ENCODE measurements at places on chromosomes 4 and X.

DNA sequence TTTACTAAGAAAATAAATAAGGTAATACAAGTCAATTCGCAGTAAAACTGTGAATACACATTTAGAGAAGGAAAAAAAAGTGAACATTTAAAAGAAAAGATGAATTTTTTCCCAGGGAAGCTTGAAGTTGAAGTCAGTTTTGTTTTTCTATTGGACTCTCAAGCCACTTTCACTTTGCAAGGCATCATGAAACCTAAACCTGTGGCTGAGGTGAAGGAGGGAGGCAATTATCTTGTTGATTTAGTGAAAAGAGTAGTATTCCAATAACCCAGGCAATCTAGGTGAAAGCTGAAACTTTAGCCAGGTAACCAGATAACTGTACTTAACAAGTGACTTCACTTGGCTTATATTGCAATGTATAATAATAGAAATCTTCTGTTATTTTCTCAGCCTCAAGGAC, 138.6 kb downstream of the HDX start:
- no peak for DNase-seq

- no peak for DNase-seq
Measured at GRCh38 chr4:38671592-38671940, 7.6 kb downstream of the KLF3 start.

DNA sequence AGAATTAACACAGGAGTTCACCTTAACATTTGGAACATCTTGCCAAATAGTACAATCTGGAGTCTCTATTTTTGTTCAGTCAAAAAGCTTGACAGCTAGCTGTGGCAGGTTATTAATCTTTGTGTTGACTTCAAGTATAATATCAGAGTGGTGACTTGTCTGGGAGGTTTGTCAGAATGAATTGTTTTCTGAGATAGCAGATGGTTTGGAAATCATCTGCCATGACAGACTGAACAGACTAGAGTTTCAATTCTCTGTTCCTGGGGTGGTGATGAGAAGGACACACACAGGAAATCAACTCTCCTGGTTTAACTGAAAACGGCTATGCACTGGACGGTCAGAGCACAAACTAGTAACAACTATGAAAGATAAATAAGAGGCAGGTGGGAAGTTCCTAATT, 203.3 kb upstream of the EMCN start:
- no peak for DNase-seq

DNA sequence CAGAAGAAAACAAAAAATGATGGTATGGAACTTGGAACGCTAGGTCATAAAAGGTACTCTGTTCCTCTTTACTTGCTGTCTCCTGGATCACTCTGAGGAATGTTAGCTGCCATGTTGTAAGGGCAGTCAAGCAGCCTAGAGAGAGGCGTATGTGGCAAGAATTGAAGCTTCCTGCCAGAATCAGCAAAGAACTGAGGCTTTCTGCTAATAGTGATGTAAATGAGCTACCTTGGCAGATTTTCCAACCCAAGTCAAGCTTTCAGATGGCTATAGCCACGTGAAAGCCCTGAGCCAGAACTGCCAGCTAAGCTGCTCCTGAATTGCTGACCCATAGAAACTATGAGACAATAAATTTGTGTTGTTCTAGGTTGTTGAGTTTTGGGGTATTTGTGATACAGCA, 38.7 kb downstream of the AASDH start:
- DNase-seq = no peak

DNA sequence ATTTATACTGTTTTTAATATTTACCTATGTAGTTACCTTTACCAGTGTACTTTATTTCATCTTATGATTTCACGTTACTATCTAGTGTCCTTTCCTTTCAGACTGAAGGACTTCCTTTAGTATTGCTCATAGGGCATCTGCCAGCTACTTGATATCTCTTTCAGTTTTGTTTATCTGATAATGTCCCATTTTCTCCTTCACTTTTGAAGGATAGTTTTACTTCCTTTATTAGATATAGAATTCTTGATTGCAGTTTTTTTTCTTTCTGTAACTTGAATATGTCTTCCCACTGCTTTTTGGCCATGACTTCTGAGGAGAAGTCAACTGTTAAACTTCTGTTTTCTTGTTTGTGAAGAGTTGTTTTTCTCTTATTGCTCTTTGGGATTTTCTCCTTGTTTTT, 69.4 kb upstream of the MAGED1 start:
- no peak for DNase-seq

DNA sequence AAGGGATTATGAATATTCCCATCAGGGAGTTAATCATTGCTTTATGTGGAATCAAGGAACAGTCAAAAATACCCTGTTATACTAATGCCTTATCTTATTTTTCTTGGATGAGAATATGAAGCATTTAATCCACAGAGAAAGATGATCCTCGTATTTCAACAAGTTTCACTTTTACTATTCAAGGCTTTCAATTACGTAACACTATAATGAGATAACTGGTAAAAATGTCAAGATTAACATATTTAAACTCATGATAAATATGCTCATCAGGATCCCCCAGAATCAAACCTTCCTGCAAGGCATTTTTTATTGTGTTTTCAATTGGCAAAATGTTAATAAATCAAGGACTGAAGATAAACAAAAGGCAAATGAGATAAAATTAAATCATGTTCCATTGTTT, 5.1 kb downstream of the ZXDA start:
- no peak for DNase-seq

DNA sequence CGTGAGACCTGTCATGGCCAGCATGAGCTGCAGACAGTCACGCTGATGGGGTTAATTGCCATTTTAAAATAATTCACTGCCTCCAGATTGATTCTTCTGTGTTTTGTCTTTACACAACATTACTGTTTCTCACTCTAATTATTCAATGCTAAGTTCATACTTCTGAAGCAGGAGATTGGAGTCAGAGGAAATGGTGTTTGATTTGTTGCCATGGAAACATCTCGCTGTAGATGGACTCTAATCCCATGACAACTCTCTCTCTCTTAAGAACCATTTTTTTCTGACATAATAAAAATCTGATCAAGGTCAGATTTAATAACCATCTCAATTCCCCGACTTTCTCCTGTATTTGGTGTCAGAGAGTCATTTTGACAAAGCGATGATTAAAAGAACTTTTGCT, 209.0 kb downstream of the IDS start:
- no peak for DNase-seq

- peak; percentile 48 for DNase-seq
Measured at GRCh38 chrX:41468647-41469323, 21.6 kb downstream of the NYX start.

DNA sequence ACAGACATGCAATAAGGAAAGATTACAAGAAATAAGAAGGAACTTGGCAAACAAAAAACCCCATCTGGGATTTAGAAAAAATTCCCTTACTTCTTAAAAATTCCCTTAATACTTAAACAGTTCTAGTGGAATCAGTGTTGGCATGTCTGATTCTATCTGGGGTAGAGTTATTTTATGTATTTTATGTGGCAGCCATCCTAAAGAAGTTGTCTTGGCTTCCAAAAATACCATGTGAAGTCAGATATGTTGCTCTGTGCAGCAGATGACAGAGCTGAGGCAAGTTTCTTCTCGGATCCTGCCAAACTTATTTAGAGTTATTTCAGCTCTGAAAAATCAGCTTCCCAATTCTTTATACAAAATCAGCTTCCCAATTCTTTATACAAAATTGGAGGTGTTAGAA, 14.7 kb downstream of the YY2 start:
- DNase-seq = no peak

DNA sequence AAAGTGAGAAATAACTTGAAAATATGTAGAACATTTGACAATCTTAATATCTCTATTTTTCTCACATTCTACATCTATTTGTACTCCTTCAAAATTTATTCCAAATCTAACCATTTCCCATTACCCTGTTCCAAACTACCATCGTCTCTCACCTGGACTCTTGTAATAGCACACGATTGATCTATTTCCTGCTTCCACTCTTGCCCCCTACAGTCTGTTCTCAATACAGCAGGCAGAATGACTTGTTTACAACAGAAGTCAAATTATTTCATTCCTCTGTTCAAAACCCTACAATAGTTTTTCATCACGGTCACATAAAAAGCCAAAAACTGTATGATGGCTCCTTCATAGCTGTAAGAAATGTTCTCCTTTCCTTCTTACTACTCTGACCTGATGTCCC, 21.1 kb upstream of the LUZP4 start:
- peak; percentile 0 for DNase-seq

- DNase-seq = no peak
Measured at GRCh38 chr4:135949931-135950330, 1582.4 kb downstream of the PCDH18 start.

DNA sequence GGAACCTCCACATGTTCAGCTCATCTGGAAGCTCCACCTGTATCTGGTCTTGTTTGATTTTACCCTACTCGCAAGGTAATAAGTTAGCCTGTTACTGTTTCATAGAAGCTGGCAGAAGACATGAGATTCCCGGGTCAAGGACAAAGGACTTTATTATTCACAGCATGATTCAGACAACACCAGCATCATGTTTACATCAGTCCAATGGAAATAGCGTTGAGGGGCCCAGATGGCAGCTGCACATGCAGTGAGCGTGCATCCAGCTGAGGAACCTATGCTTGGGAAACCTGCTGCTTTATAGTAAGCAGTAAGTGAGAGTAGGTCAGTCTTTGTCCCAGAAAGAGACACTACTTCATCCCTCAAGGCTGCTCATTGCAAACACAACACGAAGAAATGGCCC, 19.8 kb downstream of the TSPAN5 start:
- DNase-seq = peak; percentile 65

- no peak for DNase-seq
Measured at GRCh38 chr4:104425948-104426347, 68.7 kb downstream of the CXXC4 start.

- DNase-seq = peak; percentile 94
Measured at GRCh38 chr4:47463235-47463956, at the start of gene COMMD8. Gene COMMD8, minus strand, starts transcription at chr4:47463702. Its CDS starts 51 bp downstream, at chr4:47463651.

DNA sequence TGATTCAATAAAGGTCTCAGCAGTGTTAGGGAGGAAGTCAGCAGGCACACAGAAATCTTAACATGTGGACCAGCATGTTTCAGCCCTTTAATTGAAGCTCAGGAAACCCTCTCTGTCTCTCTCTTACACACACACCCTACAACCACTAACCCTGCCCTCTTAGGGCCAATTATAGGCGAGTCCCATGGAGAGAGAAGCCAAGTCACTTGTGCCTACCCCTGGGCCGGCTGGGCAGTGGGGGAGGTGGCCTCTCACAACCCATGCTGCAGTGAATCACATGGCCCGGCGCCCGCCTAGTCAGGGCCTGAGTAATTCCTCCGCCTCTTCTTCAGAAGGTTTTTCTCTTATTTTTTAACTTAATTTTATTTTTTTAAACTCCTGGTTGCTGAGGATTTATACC, 3.7 kb downstream of the FGD1 start:
- DNase-seq = peak; percentile 64

DNA sequence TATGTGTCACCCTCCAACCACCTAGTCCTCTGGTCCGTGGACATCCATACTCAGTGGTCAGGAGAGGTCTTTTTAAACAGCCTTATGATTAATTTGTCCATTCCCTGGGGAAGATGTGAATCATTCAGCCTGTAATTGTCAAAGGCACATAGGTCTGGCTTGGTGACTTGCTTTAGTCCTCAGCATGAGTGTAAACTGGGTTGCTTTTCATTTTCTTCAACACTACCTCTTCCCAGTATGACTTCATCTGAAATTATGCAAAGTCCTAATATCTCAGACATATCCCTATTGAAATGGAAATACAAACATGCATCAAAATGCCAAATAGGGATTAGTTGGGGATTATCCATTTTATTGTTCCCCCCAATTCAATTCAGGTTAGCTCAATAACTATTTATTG, 208.3 kb upstream of the AMOT start:
- no peak for DNase-seq

DNA sequence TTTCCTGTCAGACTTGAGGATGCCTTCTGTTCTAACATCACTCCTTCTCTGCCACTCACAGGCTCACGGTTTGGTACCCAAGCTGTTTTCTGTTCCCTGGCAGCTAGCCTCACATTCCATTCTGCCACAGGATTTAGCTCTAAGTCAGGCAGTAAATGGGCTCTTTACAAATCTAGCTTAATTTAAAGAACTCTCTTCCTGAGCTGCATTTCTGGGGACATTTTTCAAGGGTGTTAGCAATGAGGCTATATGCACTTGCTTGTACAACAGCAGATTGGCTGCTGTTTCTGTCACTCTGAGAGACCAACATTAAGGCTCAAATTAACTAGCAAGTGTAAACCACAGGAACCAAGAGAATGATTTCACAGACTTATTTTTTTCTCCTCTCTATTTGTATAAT, 337.8 kb upstream of the NOCT start:
- DNase-seq = no peak

DNA sequence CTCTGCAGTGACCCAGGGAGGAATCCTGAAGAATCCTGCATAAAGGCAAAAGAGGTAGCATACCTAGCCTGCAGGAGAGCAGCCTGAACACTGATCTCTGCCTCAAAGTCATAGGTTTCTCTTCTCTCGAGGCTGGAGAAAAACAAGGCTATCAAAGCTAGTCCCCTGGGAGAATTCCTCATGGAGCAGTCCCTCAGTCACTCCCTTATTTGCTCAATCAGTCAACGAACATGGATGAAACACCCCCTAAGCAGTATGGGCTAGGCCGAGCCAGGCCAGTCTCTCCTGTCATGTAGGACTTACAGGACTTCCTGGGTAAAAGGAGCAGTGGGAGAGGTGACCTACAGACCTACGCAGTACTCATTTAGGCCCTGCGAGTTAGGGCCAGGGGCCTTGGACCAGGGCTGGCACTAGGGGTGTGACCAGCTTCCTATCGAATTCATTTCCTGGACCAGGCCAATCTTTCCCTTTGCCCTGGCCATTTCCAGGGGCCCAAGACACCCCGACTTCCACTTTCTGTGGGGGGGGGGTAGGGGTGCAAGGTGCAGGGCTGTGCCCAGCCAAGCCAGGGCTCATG, 164.1 kb downstream of the EFNB1 start:
- DNase-seq = no peak

All from HT1080 (cell line).